ENCODE measurements at places on chromosomes 7 and 10.

GRCh38 chr10:29823553-29824080 lies 188.8 kb upstream of the SVIL start:
- no peak for DNase-seq

DNA sequence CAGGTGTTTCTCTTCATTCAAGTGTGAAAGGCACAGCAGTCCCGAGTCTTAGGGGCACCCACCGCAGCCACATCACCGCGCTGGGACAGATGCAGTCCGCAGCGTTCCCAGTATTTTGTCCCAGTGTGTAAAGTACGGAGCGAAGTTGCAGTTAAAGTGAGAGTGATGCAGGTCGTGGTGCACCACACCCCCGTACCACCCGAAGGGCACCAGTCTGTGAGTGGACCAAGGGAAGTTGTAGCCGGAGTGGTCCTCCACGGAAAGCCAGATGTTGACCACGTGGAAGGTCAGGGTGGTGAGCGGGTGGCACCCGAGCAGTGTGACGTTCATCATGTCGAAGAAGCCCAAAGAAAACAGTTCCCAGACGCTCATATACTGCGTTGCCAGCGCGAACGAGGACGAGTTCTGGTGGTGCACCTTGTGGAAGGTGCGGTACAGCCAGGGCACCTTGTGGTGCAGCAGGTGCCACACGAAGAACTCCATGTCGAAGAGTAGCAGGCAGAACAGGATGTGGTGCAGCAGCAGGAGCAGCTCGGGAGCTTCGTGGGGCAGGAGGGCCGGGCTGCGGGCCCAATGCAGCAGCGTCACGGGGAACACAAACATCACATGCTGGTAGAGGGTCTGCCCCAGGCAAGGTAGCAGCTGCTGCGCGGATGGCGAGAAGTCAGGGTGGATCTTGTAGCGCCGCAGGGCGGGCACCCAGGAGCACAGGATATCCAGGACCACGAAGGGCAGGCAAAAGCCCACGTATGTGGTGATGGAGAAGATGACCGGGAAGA lies 526 bp downstream of the CH25H start:
- no peak for DNase-seq

DNA sequence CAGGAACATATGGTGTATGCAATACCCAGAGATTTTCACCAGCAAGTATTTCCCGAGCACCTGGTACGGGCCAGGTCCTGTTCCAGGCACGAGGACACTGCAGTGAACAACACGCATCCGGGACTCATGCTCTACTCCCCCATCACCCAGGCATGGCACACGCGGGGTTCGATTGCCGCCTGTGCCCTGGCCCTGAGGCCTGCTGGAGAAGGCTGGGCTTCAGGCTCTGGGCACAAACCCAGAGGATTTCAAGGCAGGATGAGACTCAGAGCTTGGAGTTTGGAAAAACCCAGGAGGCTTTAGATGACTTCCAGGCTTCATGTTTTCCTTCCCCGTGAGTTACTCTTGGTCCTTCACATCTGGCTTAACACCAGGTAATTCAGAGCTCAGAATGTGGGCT lies 143.5 kb downstream of the NEURL1 start:
- DNase-seq, result no peak

- no peak for DNase-seq
These were observed 28.6 kb upstream of the VAX1 start for GRCh38 chr10:117166418-117167345.

DNA sequence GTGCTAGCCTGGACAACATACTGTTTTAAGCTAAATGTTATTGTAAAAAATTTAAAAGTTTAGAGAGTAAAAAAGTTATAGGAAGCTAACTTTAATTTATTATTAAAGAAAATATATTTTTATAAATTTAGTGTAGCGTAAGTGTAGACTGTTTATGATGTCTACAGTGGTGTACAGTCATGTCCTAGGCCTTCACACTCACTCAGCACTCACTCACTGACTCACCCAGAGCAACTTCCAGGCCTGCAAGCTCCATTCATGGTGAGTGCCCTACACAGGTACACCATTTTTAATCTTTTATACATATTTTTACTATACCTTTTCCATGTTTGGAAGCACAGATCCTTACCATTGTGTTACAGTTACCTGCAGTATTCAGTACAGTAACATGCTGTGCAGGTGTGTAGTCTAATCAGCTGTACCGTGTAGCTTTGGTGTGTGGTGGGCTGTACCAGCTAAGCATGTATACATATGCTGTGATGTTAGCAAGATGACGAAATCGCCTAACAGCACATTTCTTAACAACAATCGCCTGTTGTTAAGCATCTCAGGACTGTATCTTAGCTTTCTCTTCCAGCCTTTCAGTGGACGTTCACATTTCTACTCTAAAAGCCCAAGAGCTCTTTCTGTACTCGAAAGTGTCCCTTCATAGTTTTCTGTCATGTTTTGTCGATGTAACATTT lies 12.5 kb downstream of the RNF32 start:
- DNase-seq, result no peak

DNA sequence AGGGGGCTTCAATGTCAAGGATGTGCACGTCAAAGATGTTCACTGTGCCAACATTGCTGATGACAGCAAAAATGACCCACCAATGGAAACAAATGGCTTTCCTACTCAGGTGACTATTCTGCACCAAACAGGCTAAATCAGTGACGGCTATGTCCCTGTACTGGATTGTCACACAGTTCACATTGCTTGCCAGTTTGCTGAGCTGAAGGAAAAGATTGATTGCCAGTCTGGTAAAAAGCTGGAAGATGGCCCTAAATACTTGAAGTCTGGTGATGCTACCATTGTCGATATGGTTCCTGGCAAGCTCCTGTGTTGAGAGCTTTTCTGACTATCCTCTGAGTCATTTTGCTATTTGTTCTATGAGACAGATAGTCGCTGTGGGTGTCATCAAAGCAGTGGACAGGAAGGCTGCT lies 202.2 kb upstream of the ETV1 start:
- no peak for DNase-seq

DNA sequence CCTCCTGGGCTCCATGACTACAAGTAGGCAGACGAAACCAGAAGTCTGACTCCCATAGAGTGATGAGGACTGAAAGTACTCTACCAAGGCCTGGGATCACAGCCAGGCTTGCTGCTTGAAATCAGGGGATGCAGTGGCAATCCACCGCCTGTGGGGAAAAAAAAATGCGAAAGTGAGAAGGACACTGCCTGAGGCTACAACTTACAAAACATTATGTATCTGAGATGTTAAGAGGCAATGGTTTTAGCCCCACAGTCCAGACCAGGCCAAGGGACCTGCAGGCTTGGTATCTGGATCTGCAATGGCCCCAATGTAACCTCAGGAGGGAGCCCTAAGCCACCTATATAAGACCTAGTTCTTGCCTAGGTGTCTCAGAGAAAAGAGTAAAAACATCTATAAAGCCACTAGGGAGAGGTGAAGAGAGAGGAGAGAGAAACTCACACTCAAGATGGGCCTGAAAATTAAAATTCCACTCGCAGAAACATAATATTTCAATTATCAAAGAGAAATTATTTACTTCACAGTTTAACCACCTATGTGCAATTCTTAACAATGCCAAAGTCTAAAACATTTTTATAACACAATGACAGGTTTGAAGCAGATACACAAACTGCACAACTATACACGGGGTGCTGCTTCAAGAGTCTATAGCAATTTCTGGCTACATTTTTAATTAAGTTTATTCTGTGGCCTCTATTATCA lies 13.9 kb downstream of the DNAJC1 start:
- peak; percentile 82 for DNase-seq
